ENCODE measurements at places on chromosomes 6 and 20.

DNA sequence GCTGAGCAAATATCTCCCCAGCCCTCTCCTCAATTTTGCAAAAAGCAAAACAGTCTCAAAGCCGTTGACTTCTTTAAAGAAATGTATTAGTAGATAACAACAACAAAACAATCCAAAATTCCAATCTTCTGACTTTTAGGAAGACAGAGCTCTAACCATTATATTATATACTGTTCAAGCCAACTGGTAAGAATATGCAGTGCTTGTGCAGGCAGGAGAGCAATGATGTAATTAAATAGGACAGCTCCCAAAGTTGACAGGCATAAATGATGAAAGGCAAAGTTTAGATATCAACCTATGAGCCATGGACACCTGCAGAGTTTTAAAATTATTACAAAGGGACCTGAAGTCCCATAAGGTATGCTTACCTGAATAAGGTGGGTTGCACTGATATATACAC, 16.6 kb upstream of the CEP85L start:
- no peak for DNase-seq

DNA sequence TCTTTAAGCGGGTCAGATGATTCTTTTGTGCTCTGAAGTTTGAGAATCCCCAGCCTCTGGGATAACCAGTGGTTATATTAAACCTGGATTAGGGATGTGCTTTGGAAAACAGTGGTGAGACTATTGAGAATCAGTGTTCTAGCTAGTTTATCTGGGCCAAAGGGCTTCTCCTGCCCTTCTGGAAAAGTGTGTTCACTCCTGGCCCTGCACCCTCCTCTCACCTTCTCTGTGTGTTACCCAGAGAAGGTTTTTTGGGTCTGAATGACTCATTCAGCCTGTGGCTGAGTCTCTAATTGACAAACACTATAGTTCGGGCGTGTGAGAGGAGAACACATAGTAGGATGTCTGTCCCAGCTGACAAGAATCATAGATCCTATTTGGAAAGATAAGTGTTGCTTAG, 66.7 kb downstream of the LRRC1 start:
- no peak for DNase-seq

DNA sequence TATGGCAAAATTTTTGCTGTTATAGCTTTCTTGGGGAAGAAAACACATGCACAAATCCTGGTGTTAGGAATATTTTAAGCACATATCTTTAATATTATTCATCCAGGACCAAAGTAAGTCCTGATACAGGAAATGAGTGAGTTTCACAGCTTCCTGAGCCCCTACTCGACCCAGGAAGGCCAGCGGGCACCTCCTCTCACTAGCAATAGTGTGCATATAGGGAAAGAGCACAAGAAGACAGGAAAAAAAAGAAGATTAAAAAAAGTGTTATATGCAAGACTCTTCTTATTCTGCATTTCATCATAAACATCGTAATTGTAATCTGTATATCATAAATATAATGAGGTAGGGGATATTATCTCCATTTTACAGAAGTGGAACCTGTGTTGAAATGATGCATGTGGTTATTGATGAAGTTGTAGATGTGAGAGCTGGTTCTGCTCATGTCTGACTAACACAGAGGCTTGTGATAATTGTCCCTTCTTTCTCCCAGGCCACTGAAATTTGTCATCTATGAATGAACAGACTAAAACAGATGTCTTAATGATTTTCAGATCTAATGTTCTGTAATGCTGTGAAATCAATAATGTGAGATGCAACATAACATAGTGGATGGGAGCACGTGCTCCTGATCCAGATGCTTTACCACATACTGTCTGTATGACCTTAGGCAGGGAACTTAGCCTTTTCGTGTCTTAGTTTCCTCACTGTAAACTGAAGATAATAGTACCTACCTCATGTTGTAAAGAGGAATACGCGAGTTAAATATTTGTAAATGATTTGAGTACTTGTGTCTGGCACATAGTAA, 101.2 kb downstream of the MYO6 start:
- no peak for DNase-seq

DNA sequence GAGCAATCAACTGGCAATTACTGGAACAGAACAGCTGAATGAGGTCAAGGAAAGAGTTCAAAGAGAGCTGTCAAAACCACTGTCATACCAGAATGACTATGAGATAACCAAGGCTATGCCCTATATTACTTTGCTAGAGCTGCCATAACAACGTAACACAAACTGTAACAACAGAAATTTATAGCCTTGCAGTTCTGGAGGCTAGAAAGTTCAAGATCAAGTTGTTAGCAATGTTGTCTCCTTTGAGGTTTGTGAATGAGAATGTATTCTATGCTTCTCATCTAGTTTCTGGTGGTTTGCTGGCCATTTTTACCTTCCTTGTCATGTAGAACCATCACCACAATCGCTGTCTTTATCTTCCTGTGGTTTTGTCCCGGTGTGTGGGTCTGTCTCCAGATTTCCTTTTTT, 1323.0 kb upstream of the GJE1 start:
- DNase-seq, result no peak

GRCh38 chr6:71238351-71238750, 50.3 kb upstream of the OGFRL1 start:
- no peak for DNase-seq

- DNase-seq, result no peak
Measured at GRCh38 chr6:139708337-139709199, 334.1 kb upstream of the CITED2 start.

DNA sequence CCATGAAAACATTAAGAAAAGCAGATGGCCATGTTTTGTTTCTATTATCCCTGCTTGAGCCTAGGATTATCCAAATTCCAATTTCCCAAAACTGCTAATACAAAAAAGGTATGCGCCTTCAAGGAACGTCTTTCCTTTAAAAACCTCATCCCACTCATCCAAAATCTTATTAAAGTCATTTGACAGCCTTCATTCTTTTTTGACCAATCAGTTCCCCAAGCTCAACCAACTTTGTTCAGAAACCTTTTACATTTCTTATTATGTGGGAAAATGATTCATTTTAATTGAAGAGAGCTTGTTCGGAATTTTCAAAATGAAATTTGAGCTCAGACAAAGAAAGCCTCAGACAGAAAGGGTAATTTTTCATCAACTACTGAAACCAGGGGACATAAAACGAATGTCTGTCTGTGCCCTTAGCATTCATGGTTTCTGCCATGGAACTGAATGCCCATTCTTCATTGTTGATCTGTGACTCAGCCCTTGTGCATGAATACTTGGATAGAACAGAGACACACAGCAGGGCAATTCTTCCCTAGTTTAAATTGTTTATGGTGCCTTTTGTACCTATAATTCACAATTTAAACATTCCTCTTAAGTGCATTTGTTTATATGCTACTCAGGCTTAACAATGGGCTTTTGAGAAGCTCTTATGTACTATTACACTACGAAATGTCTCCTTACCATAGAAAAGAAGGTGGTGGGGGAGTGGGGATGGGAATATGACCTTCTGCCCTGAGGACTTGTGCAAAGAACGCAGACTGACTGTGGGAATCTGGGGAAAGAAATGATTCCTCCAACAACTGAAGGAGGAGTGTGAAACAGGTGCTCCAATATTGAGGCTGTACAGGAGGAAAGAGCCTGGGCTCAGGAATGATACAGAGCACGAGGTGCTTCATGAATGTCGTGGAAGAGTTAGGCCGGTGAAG, 49.8 kb upstream of the ERVFRD-1 start:
- no peak for DNase-seq

GRCh38 chr20:1333462-1334369, 4.8 kb upstream of the SDCBP2 start:
- DNase-seq, result peak; percentile 86

GRCh38 chr6:29479560-29479959, 8.2 kb downstream of the MAS1L start:
- DNase-seq, result no peak

- DNase-seq, result no peak
Measured at GRCh38 chr6:138291036-138291848, 73.0 kb upstream of the PBOV1 start.

DNA sequence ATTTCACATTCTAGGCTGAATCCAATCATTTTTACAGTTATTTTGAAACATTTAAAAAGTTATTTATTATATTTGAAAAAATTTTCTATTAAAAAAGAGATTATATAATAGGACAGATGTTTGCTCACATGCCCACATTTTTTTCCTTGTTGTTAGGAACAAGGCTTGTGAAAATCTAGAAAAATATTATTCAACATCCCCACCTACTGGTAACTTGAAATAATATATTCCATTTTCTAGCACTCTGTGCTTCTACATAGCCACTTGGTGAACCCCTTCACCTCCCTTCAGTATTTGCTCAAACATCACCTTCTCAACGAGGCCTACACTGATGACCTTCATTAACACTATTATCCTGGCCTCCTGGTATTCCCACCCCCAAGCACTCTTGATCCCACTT, 18.3 kb upstream of the GPRC6A start:
- peak; percentile 80 for DNase-seq

GRCh38 chr6:112951829-112952228, 604.7 kb downstream of the RFPL4B start:
- peak; percentile 23 for DNase-seq

- DNase-seq, result no peak
Measured at GRCh38 chr20:52833901-52834300, 138.3 kb upstream of the TSHZ2 start.

DNA sequence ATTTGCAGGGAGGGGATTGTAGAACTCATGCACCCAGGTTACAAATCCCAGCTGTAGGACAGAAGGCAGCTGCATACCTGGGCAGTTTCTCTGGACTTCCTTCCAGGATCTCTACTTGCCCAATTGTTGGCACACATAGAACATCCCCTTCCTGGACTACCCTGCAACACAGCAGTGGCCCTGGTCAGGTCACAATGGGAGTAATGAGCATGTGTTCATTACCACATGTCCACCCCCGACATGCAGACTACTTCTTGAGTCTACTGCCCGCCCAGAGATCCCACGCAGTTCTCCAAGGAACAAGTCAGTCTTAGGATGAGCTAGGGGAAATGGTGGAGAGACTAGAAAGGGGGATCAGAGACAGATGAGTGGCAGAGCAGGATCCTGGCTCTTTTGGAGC, 5.1 kb downstream of the PEX6 start:
- DNase-seq, result no peak

DNA sequence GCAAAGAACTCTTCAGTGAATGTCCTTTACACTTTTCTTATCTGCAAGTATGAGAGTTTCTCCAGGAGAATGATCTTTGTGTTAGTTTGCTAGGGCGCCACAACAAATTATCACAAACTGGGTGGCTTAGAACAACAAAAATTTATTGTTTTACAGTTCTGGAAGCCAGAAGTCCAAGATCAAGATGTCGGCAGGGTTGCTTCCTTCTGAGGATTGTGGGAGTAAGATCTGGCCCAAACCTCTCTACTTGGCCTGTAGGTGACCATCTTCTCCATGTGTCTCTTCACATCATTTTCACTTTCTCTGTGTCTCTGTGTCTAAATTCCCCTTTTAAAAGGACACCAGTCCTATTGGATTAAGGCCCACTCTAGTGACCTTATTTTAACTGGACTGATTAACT, 103.0 kb downstream of the ADTRP start:
- no peak for DNase-seq

- DNase-seq, result no peak
Measured at GRCh38 chr6:17120019-17120418, 18.2 kb downstream of the STMND1 start.

DNA sequence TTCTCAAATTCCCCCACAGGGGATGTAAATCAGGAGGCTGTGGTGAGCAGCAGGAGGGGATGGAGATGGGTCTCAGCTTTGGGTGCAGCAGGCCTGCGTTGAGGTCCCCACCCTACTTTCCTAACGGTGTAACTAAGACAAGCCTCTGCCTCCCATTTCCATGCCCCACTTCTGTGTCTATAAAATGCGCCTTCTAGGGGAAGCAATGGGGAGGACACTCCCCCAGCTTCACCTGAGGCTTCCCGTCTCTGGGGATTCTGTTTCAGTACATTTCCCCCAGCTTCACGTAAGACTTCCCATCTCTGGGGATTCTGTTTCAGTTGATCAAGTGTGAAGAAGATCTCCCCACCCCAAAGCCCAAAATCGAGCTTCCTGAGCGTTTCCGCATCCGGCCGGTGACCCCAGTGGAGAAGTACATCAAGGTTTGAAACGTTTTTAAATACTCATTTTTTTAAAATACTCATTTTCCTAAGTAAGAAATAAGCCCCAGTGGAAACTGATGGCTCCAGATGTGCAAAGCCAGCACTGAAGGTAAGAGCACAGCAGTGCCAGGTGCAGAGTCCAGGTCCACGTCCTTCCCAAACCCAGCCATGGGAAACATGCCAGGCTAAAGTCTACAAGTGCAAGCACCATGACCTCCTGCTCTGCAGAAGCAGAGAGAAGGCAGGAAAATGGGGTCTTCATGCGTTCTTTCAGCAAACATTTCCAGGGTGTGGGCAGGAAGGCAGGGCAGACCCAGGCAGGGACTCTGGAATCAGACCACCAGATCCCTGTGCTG, 73.1 kb downstream of the ANKRD60 start:
- DNase-seq, result no peak

DNA sequence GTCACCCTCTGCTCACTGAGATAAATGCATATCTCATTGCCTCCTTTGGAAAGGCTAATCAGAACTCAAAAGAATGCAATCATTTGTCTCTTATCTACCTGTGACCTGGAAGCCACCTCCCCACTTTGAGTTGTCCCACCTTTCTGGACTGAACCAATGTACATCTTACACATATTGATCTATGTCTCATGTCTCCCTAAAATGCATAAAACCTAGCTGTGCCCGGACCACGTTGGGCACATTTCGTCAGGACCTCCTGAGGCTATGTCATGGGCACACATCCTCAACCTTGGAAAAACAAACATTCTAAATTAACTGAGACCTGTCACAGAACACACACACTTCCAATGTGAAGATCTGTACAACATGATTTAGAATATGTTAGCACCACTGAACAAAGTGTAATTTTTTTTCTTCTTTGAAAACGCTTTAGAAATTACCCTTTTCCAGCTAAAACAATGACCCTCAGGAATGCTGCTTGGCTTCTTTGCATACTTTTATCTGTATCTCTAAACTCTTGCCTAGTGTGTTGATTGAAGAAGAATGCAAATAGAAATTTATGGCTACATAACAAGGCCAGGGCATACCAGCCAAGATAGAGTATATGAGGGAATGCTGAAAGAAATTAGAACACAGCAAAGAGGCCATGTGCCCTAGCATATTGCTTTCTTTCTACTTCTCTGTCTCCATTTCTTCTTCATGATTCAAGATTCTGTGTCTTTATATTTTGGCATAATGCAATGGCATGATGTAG, 84.6 kb upstream of the DST start:
- DNase-seq, result no peak

GRCh38 chr6:44967481-44967880, 360.6 kb upstream of the RUNX2 start:
- no peak for DNase-seq

GRCh38 chr6:44915111-44915510, 413.0 kb upstream of the RUNX2 start:
- no peak for DNase-seq

- DNase-seq, result no peak
Measured at GRCh38 chr20:24450177-24450576, 19.3 kb upstream of the SYNDIG1 start.

DNA sequence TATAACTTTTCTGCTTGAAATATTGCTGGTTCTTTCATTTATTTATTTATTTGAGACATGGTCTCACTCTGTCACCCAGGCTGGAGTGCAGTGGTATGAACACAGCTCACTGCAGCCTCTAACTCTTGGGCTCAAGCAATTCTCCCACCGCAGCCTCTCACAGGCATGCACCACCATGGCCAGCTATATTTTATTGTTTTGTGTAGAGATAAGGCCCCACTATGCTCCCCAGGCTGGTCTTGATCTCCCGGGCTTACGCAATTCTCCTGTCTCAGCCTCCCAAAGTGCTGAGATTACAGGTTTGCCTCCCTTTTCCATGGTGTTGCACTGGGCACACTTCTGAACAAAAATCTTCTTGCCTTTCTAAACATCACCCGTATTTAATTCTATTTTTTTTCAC, 39.1 kb upstream of the RNGTT start:
- no peak for DNase-seq

GRCh38 chr6:139582956-139583355, 208.5 kb upstream of the CITED2 start:
- DNase-seq, result no peak
